ENCODE measurements at places on chromosomes 1 and 21. TPM values are rescaled to one million over a fixed set of nuclear protein-coding genes. Genes with fewer than 3 reads are reported as not detected.
A peak's percentile ranks its signal among the peaks of the same experiment; 100 is the strongest.

Gene TNFSF18
- total RNA-seq = not detected

Gene TTLL10
- total RNA-seq = not detected

GRCh38 chr1:248843687-248844086 lies 5.7 kb downstream of the ZNF672 start:
- no peak for DNase-seq

Gene FAM110D
- 0.79 TPM for total RNA-seq

Gene UMODL1
- total RNA-seq = not detected

DNA sequence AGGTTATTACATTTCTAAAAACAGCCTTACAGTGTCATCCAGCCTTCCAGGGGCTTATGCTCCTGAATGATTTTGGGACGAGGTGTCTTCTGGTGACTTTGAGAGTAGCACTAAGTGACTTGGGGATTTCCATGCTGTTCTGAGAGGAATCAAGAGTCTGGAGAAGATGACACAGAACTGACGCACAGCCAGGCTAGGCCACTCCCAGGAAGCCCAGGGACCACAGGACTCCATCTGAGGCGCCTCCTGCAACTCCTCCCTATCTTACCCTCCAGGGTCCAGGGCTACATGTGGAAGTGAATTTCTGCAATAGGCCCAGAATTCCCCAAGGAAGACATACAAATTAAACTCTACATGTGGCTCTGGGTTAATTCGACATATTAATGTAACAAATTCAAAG lies 92.5 kb downstream of the SLC25A24 start:
- DNase-seq = peak; percentile 37

DNA sequence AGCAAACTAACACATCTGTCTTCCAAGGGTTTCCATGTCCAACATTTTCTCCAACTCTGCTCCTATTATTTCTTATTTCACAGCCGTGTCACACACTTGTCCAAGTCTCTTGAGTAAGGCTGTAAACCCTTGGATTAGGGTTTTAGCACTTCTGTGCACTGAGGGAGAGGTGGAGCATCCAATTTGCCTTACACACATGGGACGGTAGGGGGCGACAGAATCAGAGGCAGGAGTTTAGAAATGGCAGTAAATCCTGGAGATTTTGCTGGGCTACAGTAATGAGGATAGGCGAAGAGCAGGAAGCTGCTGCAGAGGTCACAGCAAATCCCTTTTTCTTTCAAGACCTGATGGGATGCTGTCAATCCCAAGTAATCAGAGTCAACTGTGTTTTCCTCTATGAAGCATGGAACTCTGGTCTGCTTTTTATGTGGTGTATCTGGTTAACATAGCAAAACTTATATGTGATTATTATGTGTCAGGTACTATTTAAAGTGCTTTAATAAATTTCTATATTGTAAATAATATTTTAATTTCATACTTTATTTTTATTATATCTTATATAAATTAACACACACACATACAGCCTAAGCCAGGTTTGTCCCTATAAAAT lies 15.4 kb upstream of the LCE5A start:
- DNase-seq = no peak

DNA sequence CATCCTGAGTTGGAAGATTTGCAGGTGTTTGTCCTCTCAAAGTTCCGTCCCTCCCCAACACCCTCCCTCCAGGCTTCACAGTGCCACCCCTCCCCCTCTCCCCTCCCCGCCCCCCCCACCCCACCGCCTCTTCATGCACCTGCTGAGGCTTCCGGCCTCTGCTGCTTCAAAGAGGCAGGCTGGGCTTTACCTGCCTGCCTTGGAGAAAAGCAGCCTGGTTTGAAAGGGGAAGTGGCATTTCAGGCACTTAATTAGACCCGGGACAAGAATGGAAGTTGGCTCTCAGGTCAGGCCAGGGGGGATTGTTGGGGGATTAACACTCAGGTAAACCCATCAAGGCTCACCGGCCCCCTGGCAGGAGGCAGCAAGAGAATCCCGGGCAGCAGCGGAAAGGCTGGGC lies 21.1 kb downstream of the PAX7 start:
- DNase-seq = no peak

DNA sequence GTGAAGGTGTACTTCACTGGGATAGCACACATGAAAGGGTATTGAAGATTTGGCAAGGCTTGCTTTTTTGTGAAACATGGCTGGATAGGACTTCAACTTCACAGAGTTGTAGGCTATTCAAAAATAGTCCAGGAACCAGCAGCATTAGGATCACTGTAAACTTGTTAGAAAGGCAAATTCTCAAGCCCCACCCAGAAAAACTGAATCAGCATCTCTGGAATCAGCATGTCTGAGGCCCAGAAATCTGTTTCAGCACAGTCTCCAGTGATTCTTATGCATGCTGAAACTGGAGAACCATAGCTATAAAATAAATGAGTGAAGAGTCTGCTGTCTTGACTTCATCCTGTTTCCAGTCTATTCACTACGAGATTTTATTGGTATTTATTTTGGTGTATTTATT lies 8.1 kb upstream of the KRTAP21-3 start:
- no peak for DNase-seq

Gene DYRK3
- 17.9 TPM for total RNA-seq

DNA sequence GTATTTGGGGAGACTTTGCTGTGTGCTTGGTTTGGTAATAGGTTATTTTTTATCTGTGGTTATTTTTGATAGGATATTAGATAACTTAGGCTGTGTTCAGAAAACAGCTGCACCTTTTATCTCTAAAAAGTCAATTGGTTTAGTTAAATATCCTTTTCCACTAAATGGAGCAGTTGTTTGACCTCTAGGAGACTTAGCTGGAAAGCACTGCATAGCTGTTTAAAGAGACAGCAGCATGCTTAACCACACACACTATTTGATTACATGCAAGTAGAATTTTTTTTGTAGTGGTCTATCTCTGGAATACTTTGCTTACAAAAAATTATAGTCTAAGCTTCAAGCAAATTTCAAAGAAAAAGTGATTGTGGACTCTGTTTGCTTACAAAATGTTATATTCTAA lies 6.5 kb upstream of the PALMD start:
- no peak for DNase-seq

- no peak for DNase-seq
Observed at GRCh38 chr1:186653312-186653711, 26.9 kb downstream of the PTGS2 start.

DNA sequence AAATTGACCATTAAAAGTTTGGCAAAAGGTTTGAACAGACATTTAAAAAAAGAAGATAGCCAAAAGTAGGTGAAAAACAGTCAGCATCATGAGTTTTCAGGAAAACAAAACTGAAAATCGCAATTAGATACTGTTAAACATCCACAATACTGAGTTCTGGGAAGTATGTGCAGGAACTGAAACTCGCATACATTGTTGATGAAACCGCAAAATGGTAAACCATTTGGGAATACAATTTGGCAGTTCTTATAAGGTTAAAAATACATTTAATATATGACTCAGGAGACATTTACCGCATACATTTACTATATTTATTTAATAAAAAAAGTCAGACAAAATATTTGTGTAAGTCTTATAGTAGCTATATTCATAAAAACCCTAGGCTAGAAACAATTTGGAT lies 393.2 kb downstream of the COL11A1 start:
- no peak for DNase-seq

- DNase-seq = no peak
Observed at GRCh38 chr1:3319874-3320245, 134.6 kb upstream of the ARHGEF16 start.

DNA sequence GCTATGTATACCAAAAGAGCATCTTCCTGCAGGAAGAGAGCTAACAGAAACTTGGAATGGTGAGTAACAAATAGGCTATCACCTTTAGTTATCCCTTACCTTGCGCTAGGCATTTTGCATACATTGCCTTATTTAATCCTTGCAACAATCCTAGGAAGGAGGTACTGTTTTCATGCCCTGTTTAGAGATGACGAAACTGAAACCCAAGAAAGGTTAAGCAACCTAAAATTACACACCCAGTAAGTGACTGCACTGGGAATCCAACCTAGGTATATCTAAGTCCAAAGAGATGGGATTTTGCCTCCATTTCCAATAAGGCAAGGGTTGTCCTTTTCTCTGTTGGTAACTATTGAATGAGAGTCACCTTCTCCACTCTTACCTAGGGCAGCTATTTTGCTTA lies 144.5 kb downstream of the TM2D1 start:
- no peak for DNase-seq

GRCh38 chr1:40251456-40251855 lies 3.7 kb downstream of the TMCO2 start:
- DNase-seq = no peak

- no peak for DNase-seq
Observed at GRCh38 chr1:229432905-229433304, 989 bp downstream of the ACTA1 start.

- DNase-seq = peak; percentile 9
Observed at GRCh38 chr1:58290685-58291372, 255.7 kb downstream of the OMA1 start.

DNA sequence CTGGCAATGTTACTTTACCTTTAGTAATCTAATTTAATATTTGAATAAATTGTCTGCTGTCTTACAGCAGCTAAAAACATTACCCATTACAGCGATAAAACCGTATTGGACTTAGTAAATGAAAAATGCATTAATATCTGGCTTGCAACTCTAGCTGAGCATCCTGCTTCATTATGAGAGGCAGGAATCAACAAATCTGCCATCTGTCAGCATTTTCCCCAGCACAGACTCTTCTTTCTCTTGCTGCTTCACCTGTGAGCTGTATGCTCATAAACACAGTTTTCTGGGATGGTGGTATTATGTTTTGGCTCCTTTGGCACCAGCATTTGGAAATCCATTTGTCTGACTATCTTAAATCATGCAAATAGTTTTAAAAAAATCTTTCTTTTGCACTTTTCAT lies 487.1 kb downstream of the KCNT2 start:
- no peak for DNase-seq

Gene TTC34
- under 0.01 TPM for total RNA-seq

- DNase-seq = no peak
Observed at GRCh38 chr1:192839162-192840066, 30.6 kb downstream of the RGS2 start.

Gene RGS5
- 1.8 TPM for total RNA-seq

- DNase-seq = no peak
Observed at GRCh38 chr21:41357546-41357945, 4.3 kb upstream of the MX2 start.

DNA sequence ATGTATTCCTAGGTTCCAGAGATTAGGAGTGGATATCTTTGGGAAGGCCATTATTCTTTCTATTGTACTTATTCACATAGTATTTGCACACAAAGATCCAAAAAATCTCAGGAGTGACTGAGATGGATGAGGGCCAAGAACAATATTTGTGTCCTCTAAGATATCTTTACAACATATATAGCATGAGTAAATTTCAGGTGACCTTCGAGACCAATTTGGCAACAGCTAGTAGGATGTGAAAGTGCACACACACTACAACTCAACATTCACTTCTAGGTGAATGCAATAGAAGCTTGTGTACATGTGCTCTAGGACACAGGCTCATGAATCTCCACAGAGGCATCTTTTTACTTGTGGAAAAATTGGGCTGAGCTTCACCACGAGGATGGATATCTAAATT lies 224.0 kb downstream of the C1orf94 start:
- no peak for DNase-seq

GRCh38 chr1:215489771-215490565 lies 77.1 kb upstream of the KCTD3 start:
- no peak for DNase-seq

- no peak for DNase-seq
Observed at GRCh38 chr1:209869291-209870149, 41.7 kb downstream of the UTP25 start.

- DNase-seq = no peak
Observed at GRCh38 chr1:40478276-40478675, 1.2 kb downstream of the ZFP69 start.

DNA sequence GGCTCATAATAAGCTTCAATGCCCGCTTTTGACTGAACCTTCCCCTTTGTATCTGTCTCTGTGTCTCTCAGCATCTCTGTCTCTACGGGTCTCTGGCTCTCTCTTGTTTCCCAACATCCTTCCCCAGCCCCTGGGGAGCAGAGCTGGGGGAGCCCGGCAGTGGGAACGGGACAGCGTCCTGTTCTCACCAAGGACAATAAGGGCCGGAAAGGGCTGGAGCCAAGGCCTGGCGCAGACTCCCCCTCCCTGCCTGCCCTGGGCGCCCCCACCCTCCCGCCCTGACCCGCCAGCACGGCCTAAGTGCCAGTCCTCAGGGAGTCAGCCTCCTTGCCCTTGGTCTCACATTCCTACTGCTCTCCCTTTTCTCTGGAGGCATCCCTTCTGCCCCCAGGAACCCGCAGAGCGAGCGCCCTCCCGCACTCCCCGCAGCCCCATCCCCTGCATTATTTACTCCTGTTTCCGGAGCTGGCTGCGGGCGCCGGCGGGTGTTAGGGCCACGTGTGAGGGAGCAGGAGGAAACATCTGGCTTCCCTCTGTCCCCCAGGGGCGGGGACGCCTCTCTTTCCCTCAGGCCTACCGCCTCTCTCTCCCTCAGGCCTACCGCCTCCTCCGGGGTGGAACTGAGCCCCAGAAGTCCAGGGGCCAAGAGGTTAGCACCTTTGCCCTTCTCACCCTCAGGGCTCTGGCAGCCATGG lies 6.5 kb downstream of the KRTCAP2 start:
- DNase-seq = no peak

Gene LCE2B
- not detected for total RNA-seq

Gene CHAF1B
- total RNA-seq = 3.6 TPM

- no peak for DNase-seq
Observed at GRCh38 chr1:234851450-234852438, 241.8 kb upstream of the IRF2BP2 start.

Gene TEKT2
- 0.48 TPM for total RNA-seq

All from kidney epithelial cell (primary cell).